Aortic smooth muscle cell (primary cell): ENCODE measurements at places on chromosomes 2 and 18. TPM values are rescaled to one million over a fixed set of nuclear protein-coding genes. Genes with fewer than 3 reads are reported as not detected.

The TXNDC2 gene
- total RNA-seq = 0.06 TPM in 1 of 2 replicates, not detected in the other

The TNS1 gene
- 71.2 and 100 TPM in 2 replicates for total RNA-seq

The STEAP3 gene
- total RNA-seq = 1.4 and 1.7 TPM in 2 replicates

The DSG1 gene
- not detected in 2 replicates for total RNA-seq

The HES6 gene
- 1.7 and 1.8 TPM in 2 replicates for total RNA-seq

The AQP12B gene
- not detected in 2 replicates for total RNA-seq

The TMEM198 gene
- 1.1 and 1.3 TPM in 2 replicates for total RNA-seq

The UGT1A7 gene
- total RNA-seq = not detected in 2 replicates

The REEP1 gene
- total RNA-seq = 0.26 and 0.50 TPM in 2 replicates

The SCN9A gene
- total RNA-seq = 0.40 and 0.56 TPM in 2 replicates

The DNAJC5G gene
- not detected in 2 replicates for total RNA-seq

The ERFE gene
- total RNA-seq = 0.92 and 0.99 TPM in 2 replicates

The HAAO gene
- total RNA-seq = 0.53 and 1.1 TPM in 2 replicates

The CRYGD gene
- total RNA-seq = not detected in 2 replicates

The ASB18 gene
- not detected in 2 replicates for total RNA-seq

The SERPINB11 gene
- not detected in 2 replicates for total RNA-seq

The ACVR1C gene
- total RNA-seq = under 0.01 and 0.19 TPM in 2 replicates

The CAPN14 gene
- 0.12 and 0.26 TPM in 2 replicates for total RNA-seq

The VWC2L gene
- total RNA-seq = under 0.01 TPM in 1 of 2 replicates, not detected in the other

The ORC2 gene
- 10.8 and 12.2 TPM in 2 replicates for total RNA-seq

The DSG3 gene
- total RNA-seq = under 0.01 TPM in 1 of 2 replicates, not detected in the other

The CD226 gene
- total RNA-seq = 0.53 and 0.56 TPM in 2 replicates

The CFC1 gene
- total RNA-seq = not detected in 2 replicates

The SYT4 gene
- not detected in 2 replicates for total RNA-seq

The TWIST2 gene
- total RNA-seq = 17.8 and 28.1 TPM in 2 replicates

The DAPL1 gene
- not detected in 2 replicates for total RNA-seq

The ANTXR1 gene
- total RNA-seq = 86.4 and 170 TPM in 2 replicates

The KYNU gene
- 0.12 and 0.92 TPM in 2 replicates for total RNA-seq

The KCNIP3 gene
- 0.13 and 0.31 TPM in 2 replicates for total RNA-seq

The TEX44 gene
- total RNA-seq = not detected in 2 replicates

The STON1 gene
- 14.9 and 23.1 TPM in 2 replicates for total RNA-seq

The SERPINB13 gene
- not detected in 2 replicates for total RNA-seq

The RIT2 gene
- total RNA-seq = not detected in 2 replicates

The PLGLB1 gene
- 0.26 TPM in 1 of 2 replicates, not detected in the other for total RNA-seq

The GPR35 gene
- 0.19 and 0.26 TPM in 2 replicates for total RNA-seq

The TUBA3E gene
- total RNA-seq = not detected in 2 replicates

The OTX1 gene
- total RNA-seq = not detected in 2 replicates

The CNGA3 gene
- 0.13 TPM in 1 of 2 replicates, not detected in the other for total RNA-seq
